ENCODE measurements at places on chromosomes 13 and 19.

DNA sequence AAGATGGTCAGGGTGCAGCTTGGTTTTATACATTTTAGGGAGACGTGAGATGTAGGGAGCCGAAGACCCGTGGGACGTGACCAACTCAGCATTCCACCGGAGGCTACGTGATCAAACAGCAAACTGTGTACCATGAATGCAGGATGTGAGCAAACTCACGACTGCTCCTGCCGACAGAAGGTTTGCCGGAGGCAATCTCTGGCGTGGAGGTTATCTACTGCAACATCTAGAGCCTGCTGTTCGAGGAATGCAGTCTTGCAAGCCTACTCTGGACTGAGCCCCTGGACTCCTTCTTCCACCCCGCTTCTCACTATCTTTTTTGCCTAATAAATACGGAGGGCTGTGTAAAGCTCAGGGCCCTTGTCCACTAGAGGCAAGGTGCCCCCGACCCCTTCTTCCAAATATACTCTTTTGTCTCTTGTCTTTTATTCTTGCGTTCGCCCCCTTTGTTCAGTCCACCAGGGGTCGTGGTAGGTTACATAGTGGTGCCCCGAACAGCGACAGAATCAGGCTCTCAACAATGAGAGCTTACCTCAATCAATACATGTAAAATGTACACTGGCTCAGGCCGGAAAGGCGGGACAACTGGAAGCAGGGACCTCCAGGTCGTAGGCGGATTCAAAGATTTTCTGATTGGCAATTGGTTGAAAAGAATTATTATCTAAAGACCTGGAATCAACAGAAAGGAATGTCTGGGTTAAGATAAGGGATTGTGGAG is 8.9 kb upstream of the OR1I1 start:
- DNase-seq: peak; percentile 9

GRCh38 chr13:100131863-100132574 is 43.1 kb downstream of the PCCA start:
- peak; percentile 86 for DNase-seq

DNA sequence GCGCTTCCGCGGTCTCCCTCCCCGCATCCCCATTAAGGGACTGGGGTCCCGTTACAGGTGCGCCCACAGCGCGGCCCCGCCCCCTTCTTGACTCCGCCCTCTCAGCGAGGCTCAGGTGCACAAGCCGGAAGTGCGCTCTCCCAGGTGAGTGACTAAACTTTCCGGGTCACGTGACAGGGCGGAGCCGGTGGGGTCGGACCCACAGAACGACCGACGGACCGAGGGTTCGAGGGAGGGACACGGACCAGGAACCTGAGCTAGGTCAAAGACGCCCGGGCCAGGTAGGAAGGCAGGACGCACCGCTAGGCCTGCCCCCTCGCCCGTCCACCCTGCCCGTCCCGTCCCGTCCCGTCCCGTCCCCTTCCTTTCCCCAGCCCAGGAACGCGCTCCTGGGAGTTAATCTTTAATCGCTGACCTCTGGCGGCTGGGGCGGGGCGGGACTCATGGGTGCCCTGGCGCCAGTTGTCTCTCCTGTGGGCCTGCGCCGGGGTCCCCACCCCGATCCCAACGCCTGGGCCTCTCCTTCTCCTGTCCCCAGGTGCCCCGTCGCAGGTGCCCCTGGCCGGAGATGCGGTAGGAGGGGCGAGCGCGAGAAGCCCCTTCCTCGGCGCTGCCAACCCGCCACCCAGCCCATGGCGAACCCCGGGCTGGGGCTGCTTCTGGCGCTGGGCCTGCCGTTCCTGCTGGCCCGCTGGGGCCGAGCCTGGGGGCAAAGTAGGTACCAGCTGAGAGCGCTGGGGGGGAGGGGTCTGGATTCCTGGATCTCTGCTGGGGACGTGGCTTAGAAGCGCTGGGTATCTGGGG is at the start of gene CRB3:
CRB3 (plus strand) TSS at position 202 of the 804 bp plus-strand sequence; CDS start at position 633, 431 bp downstream.
- peak; percentile 62 for DNase-seq

- DNase-seq: no peak
Measured at GRCh38 chr13:24887759-24888158, 123.8 kb downstream of the RNF17 start.

Data from NCI-H69 (cell line).